ENCODE measurements at places on chromosomes 2 and 18. TPM values are rescaled to one million over a fixed set of nuclear protein-coding genes. Genes with fewer than 3 reads are reported as not detected.

APLF gene
- 12.9 TPM for total RNA-seq

- no peak for DNase-seq
Measured at GRCh38 chr2:134078354-134078753, 175.5 kb upstream of the MGAT5 start.

- DNase-seq, result no peak
Measured at GRCh38 chr2:25664183-25664964, 9.0 kb downstream of the DTNB start.

GRCh38 chr18:56118422-56118821 is 520.0 kb downstream of the TXNL1 start:
- no peak for DNase-seq

DNA sequence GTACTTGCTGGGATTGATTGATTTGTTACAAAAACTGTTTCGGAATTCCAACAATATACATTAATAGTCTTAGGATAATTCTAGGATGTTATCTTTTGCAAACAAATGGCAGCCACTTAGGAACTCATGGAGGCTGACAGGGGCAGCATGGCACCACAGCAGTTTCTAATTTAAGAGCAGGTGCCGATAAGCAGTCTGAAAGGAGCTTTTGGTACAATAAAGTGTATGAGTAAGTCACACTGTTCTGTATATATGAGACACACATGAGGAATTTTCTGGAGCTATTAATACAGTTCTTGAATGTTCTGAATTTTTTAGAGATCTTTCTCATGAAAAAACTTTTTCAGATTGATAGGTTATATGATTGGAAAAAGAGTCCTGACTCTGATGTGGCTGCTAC is 52.2 kb downstream of the EIF5B start:
- DNase-seq, result no peak

Data from lower leg skin (tissue), 4 donors.